ENCODE measurements at places on chromosomes 6 and 20.

GRCh38 chr20:35984382-35984781 lies 16.0 kb downstream of the CNBD2 start:
- DNase-seq = no peak

DNA sequence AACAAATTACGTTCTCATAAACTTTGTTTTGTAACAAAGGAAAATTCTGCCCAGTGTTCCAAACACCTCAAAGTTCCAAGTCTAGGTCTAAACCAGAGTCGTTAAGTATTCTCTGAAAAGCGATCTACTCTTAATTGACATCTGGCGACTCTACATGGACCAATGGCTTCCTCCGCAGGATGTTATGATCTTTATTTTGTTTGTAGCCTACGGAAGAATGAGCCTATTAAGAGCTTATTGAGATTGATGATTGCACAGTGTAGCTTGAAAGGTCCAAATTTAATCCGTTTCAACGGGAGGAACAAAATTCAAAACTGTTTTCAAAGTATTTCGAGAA lies 61.1 kb downstream of the FAM217A start:
- DNase-seq = peak; percentile 14

DNA sequence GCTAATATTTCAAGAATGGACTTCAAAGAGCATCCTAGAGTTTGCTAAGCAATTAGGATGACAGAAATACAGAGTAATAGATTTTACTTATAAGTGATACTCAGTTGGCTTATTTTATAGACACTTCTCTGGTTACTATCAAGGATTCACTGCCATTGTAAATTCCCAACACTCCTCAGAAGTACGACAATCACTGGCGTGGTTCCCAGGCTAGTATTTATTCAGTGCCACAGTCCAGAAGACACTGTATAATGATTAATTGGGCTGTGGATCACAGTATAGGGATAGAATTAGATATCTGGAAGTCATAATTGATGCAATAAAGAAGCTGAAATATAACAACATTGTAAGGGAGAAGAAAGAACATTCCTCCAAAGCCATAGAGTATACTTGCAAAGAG lies 15.7 kb downstream of the MANEA start:
- no peak for DNase-seq

GRCh38 chr20:48066246-48066645 lies 281.0 kb upstream of the SULF2 start:
- no peak for DNase-seq

- DNase-seq = no peak
These were observed 10.1 kb downstream of the LSM14B start for GRCh38 chr20:62132421-62132820.

DNA sequence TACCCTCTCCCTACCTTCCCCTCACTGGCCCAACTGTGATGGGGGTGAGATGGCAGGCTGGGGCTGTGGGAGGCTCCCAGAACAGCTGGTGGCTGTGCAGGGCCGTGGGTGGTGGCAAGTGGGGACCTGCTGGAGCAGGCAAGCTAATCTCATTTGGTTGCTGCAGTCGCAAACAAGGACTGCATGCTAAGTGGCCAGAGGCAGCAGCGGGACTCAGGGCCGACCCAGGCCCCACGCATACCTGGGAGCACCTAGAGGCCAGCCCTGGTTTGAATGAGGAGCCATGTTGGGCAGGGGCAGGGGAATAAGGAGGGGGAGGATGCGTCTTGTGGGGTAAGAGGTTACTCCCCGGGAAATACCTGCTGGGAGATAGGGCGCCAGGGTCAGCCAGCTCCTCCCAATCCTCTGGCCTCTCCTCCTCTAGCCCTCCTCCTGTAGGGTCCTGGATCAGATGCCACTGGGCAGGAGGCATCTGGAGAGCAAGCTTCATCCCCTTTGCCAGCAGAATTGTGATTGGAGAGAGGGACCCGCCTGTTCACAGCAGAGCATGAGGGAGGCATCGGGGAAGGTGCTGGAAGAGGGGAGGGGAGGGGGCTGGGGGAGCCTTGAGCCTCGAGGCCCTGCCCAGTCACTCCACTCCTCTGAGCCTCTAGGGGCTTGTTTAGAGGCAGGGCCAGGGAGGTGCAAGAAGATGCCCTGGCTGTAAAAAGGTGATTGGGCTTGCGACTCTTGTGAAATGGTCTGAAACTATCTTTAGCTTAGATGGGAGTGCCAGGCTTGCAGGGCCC lies 24.3 kb upstream of the CDH22 start:
- no peak for DNase-seq

GRCh38 chr6:108648191-108648590 lies 87.5 kb downstream of the FOXO3 start:
- no peak for DNase-seq

DNA sequence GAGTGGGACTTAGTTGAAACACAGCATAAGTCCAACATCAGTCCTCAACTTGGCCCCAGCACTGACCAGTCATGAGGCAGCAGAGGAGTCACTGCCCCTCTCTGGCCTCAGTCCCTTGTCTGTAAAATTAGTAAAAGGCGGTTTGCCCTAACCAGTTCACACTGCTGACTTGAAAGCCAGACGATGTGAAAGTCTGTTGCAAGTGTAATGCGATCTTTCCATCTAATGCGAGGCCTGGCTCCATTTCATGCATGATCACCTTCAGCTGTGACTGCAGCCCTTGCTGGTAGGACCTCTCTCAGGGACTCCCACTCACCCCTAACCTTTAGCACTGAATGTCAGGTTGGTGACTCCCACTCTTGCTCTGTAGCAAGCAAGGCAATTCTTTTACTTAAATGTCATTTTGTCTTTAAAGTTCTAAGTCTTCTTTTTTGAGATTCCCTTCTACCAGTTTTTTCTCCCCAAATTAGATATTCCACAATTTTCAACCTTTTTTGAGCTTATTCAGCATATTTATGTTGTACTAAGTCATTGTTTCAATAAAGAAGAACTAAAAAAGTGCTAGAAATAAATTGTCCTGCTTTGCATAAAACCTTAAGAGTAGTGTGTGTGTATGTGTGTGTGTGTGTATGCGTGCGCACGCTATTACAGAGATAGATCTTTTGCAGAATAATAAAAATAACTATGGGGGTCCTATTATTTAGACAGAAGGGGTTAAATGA lies 245.5 kb downstream of the PACRG start:
- DNase-seq = no peak

GRCh38 chr6:52712136-52712535 lies 41.2 kb downstream of the TMEM14A start:
- DNase-seq = no peak

- no peak for DNase-seq
These were observed 156.9 kb downstream of the ASCC3 start for GRCh38 chr6:100724222-100724621.

- DNase-seq = no peak
These were observed 35.3 kb downstream of the CD24 start for GRCh38 chr6:106939208-106939607.

GRCh38 chr6:46273911-46274310 lies 103.1 kb upstream of the ENPP5 start:
- DNase-seq = no peak

- no peak for DNase-seq
These were observed 130.5 kb upstream of the MAN1A1 start for GRCh38 chr6:119479860-119480655.

DNA sequence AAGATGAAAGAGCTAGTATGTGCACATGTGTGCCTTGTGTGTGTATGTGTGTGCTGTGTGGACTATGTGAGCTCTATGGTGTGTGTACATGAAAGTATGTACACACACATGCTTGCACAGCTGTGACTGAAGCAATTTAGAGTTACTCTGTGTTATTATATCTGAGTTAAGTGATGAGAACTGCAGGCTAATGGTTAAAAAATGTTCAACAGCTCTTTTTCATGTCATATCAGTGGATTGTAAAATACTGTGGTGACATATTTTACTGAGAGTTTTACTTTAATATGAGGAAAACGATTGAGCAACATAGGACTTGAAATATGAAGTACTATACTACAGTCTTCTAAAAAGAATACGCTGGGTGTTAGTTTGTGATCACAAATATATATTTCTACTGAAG lies 195.7 kb upstream of the KCNK16 start:
- DNase-seq = no peak

DNA sequence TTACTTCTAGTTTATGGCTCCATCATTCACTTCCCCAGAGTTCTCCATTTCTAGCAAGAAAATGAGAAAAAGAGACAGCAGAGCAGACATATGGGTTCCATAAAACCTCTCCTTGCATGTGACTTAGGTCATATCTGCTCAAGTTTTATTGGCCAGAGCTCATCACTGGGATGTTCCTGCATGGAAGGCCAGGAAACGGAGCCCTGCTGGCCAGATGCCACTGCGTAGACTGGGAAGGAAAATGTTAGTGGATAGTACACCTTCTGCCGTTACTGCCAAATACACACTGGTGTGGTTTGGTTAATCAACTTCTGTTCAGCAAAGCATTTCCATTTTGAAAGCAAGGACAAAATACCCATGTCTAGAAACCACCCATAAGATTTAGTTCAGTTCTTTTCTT lies 220.6 kb upstream of the TSHZ2 start:
- DNase-seq = no peak

- no peak for DNase-seq
These were observed 67.4 kb upstream of the ASCC3 start for GRCh38 chr6:100948381-100949133.

GRCh38 chr6:9830808-9831207 lies 584.1 kb downstream of the TFAP2A start:
- DNase-seq = no peak

- DNase-seq = peak; percentile 17
These were observed 780 bp downstream of the ARMC12 start for GRCh38 chr6:35737413-35738211.

DNA sequence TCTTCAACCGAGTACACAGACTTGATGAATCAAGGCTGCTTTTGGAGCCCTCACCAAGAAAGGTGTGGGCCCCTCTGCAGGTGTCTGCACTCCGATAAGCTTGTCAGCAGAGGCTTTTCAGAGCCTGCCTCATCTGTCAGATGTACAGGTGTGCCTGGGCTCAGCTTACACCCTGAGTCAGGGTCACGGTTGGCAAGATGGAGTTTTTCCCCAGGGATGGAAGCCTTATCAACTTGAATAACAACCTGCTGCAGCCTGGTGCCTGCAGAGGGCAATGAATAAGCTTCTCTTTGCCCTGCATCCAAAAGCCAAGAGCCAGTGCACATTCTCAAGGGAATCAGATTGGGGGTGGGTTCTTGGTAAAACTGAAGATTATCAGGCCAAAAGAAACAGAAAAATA lies 427.1 kb downstream of the CD83 start:
- no peak for DNase-seq

- DNase-seq = no peak
These were observed 509.3 kb upstream of the MAN1A1 start for GRCh38 chr6:119858901-119859300.

DNA sequence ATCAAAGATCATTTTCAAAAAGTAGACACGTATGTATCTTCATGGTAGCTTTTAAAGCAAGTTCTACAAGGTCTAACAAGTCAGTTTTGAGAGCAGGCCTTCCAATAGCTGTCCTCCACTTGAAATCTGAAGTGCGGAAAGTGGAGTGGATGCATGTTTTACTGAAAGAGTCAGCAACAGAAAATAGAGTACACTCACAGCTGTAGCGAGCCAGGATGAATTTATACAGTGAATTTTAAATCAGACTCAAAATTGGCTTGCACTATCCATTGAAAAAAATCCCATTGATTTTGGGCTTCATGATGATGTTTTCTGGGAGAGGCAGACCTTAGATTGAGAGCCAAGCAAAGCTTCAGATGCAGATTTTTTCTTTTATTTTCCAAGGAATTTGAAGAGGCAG lies 80.6 kb downstream of the GJA10 start:
- DNase-seq = no peak

- no peak for DNase-seq
These were observed 38.3 kb upstream of the PKIB start for GRCh38 chr6:122571888-122572287.

- DNase-seq = no peak
These were observed 22.1 kb downstream of the MRPL14 start for GRCh38 chr6:44105146-44105545.

GRCh38 chr20:58817748-58818147 lies 33.0 kb downstream of the GNAS-AS1 start:
- no peak for DNase-seq

- DNase-seq = no peak
These were observed 38.5 kb downstream of the RBM38 start for GRCh38 chr20:57429580-57430200.

DNA sequence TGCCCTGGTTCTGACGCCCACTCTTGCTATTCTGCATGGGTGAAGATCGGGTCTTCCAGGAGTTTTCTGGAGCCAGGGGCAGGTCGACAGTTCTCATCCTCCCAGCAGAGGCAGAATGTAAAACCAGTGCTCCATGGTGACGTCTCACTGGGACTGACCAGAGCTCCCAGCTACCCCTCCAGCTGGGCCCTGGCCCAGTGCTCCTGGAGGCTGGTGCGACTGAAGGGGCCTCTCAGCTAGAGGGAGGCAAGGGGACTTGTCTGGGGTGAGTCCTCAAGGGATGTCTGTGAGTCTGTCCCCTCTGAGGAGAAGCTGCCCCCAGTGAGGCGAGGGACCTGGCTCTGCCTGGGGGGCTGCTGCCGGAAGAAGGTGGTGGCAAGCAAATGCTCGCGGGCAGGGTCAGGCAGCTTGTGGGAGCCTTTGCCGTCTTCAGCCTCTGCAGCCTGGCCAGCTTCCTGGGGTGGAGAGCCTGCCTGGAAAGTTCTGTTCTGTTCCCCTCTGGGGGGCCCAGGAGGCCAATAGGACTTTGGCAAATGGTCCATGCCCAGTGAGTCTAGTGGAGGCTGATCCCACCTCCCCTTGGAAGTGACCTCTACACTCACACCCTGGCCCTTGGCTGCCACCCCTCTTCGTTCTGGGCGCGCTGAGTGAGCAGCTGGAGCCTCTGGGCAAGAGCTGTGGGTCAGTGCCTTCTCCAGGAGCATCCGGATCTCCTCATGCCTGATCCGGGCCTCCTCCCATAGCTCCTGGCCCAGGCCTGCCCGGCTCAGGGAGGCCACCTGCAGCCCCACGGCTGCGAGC lies 47.5 kb downstream of the KIAA1755 start:
- DNase-seq = no peak
